ENCODE measurements at places on chromosomes 11 and 22. TPM values are rescaled to one million over a fixed set of nuclear protein-coding genes. Genes with fewer than 3 reads are reported as not detected.
A peak's percentile ranks its signal among the peaks of the same experiment; 100 is the strongest.

DNA sequence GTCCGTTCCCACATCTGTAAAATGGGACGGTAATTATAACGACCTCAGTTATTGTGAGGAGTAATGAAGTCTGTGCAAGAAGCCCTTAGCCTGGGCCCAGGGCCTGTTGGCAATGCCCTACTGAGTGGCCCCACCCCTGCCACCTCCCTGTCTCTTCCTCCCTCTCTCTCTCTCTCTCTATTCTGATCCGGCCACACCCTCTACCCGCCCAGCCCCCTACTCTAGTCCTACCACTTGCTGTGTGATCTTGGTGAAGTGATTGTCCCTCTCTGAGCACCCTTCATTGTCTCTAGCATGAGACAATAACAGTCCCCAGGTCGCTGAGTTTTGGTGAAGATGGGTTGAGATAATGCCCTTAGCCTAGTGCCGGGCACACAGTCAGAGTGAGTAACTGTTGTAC, 7.4 kb upstream of the SEC14L6 start:
- no peak for DNase-seq

GRCh38 chr11:3986301-3986700, 108.3 kb upstream of the RRM1 start:
- no peak for DNase-seq

- DNase-seq, result no peak
Measured at GRCh38 chr22:42719656-42720262, 911 bp downstream of the A4GALT start.

Gene USH1C
- 0.62 TPM for total RNA-seq

GRCh38 chr11:12604557-12605153, 69.6 kb upstream of the TEAD1 start:
- no peak for DNase-seq

GRCh38 chr11:11243209-11243589, 109.9 kb downstream of the CSNK2A3 start:
- DNase-seq, result no peak

GRCh38 chr11:131079036-131079435, 162.8 kb upstream of the SNX19 start:
- DNase-seq, result no peak

DNA sequence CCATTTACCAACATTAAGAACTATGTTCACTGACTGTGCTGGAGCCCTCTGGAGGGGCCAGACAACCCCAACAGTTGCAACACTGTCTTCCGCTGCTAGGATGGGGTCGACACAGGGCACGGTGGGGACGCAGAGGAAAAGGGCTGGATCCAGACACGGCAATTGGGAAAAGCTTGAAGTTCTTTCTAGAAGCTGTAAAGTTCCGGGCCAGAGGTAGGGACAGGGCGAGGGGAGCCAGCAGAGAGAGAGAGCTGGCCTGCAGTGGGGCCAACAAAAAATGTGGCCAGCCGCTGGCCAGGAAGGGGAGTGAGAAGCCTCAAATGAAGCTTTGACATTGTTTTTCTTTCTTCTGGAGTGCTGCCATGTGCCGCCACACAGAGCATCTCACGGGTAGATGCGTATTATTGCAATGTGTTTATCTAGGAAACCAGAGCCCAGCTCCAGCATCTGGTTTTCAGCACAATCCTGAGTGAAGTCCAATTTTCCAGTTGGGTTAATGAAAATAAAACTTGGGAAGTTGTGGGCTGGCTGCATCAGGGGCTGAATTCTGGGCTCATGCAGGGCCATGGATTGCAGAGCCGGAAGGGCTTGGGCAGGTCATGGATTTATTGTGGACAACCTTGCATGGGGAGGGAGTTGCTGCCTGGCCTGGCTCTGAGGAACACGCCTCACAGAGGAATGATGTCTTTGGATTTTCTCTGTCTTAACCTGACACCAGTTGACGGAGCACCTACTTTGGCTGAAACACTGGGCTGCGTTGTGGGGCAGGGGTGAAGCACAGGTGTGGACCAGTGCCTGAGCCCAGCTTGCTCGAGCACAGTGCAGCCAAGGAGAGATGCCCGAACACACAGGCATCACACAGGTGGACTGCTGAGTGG, 67.6 kb upstream of the AMPD3 start:
- DNase-seq, result no peak

- DNase-seq, result no peak
Measured at GRCh38 chr11:47924184-47924691, 56.1 kb upstream of the PTPRJ start.

DNA sequence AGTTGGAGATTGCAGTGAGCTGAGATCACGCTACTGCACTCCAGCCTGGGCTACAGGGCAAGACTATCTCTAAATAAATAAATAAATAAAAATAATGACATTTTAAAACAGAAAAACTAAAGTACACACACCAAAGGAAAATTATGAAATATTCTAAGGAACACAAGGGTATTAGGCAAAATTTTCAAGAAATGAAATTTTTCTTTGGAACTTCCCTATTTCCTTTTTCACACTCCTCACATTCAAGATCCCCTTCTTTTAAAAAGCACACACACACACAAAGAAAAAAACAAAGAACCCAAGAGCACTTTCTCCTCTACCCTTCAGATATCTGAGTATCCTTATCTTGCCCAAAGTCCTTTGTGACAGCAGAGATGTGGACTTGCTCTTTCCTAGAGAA, 92.8 kb downstream of the CCDC73 start:
- no peak for DNase-seq

GRCh38 chr11:112516261-112516660, 255.6 kb upstream of the PLET1 start:
- DNase-seq, result no peak

GRCh38 chr11:28123151-28123581, 15.0 kb downstream of the METTL15 start:
- no peak for DNase-seq

GRCh38 chr11:76793391-76794291, 10.5 kb downstream of the TSKU start:
- DNase-seq, result no peak

GRCh38 chr11:111427471-111427912, 48.4 kb upstream of the POU2AF1 start:
- DNase-seq, result no peak

GRCh38 chr11:128692753-128693415, 988 bp upstream of the FLI1 start:
- DNase-seq, result no peak

Gene FERMT3
- total RNA-seq, result 1.6 TPM

Gene ACTN3
- not detected for total RNA-seq

DNA sequence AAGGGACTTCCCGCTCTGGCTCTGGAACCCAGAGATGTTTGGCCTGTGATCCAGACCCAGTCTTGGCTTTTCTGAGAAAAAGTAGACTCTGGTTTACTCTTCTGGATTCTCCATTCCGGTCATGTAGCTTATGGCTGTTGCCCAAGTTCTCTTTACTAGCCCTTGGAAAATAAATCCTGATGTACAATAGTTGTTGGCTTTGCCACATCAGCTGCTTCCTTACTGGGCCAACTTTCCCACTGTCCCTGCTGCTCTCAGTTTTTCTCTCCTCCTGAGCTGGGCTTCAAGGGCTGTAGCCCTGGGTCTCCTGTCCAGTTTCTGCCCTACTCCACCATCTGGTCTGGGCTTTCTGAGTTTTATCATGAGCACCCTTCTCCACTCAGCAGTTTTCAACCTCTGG, 12.5 kb downstream of the PATZ1 start:
- no peak for DNase-seq

Gene E2F8
- total RNA-seq, result 0.62 TPM

- no peak for DNase-seq
Measured at GRCh38 chr11:125426818-125427528, 69.1 kb downstream of the FEZ1 start.

GRCh38 chr11:32110795-32111194, 19.9 kb downstream of the RCN1 start:
- DNase-seq, result no peak

DNA sequence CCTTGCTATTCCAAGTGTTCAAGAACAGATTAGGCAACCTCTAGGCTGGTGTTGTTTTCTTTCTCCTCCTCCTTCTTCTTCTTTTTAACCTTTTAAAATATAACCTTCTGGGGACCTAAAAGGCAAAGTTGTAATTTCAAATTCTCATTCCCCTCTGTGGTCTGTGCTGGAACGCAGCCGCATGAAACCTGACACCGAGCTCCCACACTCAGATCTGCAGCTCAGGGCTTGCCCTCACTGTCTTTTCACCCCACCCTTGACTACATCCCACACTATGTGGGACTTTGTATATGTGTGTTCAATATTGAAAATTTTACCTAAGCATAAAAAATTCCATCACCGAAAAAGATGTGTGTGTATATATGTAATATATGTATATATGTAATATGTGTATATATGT, 62.0 kb upstream of the ARHGAP42 start:
- DNase-seq, result no peak

Gene LGALS12
- total RNA-seq, result not detected

GRCh38 chr22:30841273-30841672, 127.3 kb downstream of the MORC2 start:
- DNase-seq, result no peak

DNA sequence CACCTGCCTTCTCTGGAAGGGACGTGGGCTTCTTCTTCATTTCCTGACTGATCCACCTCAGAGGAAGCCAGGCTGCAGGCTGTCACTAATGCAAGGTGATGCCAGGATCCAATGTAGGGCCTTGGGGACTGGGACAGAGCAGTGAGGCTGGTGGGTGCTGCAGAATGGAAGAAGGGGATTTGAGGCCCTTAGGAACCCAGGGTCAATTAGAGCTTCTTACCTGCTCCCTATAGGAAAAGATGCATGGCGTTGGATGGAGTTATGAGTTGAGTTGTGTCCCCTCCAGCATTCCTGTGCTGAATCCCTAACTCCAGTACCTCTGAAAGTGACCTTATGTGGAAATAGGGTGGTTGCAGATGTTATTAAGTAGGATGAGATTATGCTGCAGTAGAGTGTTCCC, 190.4 kb downstream of the MIAT start:
- no peak for DNase-seq

- DNase-seq, result no peak
Measured at GRCh38 chr11:134801570-134801969, 389.5 kb upstream of the B3GAT1 start.

- no peak for DNase-seq
Measured at GRCh38 chr11:85540635-85541205, 86.4 kb downstream of the DLG2 start.

GRCh38 chr11:59009661-59010060, 70.4 kb downstream of the GLYATL1 start:
- DNase-seq, result no peak

DNA sequence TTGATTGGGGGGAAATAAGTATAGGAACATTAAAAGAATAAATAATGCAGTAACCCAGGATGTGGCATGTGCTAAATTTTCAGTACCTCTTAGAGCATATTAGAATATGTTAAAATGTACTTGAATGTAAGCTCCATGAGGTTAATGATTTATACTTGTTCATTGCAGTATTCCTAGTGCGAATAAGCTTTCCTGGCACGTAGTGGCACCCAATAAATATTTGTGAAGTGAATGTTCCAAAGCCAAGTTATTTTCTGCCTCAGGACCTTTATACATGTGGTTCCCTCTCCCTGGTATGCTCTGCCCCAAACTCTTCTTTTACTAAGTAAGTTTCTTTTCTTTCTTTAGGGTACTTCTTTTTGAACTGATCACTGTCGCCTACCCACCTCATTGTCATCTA, 118.8 kb downstream of the DBX1 start:
- DNase-seq, result no peak

DNA sequence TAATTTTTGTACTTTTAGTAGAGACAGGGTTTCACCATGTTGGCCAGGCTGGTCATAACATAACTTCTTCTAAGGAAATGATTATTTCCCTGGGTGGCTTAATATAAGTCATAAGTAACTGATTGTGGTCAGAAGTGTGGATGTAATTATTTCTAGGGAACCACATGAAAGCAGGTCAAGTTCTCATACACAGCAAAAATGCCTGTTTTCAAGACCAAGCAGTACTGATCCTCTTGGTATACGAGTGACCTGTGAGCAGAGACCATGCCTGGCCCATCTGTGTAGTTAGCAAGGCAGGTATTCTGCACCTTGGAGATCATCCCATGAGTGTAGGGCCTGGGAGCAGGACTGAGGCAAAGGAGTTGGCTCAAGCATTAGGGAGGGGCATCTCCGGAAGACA, 32.5 kb upstream of the NUCB2 start:
- DNase-seq, result no peak

- no peak for DNase-seq
Measured at GRCh38 chr22:20406686-20407408, 12.9 kb downstream of the ZNF74 start.

Gene DDI1
- total RNA-seq, result not detected

Gene PIWIL4
- 5.8 TPM for total RNA-seq

Gene NFRKB
- 20.9 TPM for total RNA-seq

Gene GP1BB
- 21.8 TPM for total RNA-seq

- DNase-seq, result no peak
Measured at GRCh38 chr22:36331912-36332622, 55.7 kb downstream of the MYH9 start.

Gene CHRDL2
- total RNA-seq, result not detected

Gene MMP12
- total RNA-seq, result not detected

Gene DNAJB7
- total RNA-seq, result not detected

DNA sequence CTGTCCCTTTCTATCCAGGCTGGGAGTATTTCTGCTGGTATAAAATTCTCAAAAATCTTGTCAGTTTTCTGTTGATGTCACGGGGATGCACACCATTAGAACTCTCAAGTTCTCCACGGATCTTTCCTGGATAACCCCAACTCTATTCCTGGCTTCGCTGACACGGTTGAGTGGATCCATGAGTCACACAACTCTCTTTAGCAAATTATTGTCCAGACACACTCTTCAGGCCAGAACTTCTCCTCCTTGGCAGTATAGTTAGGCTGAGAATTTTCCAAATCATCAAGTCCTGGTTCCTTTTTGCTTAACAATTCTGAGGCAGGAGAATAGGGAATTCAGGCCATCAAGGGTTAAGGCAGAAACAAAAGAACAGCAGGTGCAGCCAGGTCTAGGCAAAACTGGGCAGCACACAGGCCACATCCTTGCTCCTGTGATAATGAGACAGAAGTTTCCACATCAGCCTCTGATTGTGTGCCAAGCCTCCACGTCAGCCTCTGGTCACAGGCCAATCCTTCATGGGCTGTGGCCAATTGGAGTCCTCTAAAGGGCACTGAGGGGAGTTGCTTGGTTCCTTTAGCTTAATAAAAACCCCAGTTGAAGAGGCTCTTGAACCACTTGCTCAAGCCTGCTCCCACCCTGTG, 5.7 kb upstream of the ACAT1 start:
- peak; percentile 62 for DNase-seq

DNA sequence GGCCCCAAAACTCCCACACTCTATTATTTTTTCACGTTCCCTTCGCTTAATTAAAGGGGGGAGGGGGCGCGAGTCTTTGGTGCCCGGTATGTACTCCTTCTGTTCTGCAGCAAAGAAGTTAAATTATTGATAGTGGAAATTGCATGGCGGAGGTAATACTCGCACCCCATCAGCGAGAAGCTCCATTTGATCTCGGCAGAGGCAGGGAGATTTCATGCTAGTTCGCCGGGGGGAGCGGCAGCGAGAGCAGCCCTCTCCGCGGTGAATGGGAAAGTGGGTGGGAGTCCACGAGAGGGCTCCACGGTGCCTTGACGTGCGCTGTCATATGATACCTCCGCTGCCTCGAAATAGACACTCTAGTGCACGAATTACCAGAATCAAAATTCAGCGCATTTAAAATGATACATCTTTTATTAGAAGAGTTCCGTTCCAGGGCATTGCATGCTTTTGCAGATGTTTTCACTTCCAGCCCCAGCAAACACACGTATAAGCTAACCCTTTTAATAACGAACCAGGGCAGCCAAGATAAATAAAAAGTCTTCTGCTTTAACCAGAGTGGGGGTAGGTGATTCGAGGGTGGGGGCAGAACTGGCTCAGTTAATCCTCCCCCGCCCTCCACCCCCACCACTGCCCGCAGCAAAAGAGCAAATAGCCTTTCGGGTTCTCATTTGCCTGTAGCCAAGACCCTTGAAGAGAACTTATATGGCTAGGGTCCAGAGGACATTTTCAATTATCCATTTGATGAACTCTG, 1.3 kb upstream of the BDNF start:
- peak; percentile 32 for DNase-seq

Data from occipital lobe (tissue), 3 donors.